ENCODE measurements at places on chromosomes 3 and 15.

DNA sequence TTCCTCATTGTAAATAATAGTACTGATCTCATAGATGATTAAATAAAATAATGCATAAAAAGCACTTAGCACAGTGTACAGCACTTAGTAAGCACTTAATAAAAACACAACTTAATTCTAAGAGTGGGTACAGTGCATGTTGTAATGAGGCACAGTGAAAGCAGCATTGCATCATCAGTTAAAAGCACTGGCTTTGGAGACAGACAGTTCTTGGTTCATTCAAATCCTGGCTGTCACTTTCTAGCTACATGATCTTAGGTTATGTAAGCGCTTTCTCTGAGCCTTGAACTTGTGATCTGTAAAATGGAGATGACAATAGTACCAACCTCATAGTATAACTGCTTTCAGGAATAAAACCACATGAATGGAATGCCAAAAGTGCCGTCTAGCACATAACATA lies 151.5 kb downstream of the DPH6 start:
- no peak for DNase-seq

DNA sequence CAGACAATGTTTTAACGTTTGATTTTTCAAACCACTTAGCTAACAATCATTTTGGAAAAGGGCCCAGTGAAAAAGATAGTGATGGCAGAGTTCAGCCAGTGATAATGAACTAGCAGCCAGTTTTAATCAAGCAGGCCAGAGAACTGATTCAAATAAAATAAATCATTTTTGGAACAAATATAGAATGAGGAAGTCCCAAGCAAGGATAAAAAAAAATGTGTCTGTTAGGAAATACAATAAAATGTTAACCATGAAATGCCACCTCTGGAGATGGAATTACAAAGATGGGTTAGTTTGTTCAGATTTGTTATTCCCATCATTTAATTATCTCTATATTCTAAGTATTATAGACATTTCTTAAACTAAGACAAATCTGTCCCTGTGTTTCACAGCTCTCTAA lies 1.1 kb downstream of the HERC1 start:
- DNase-seq: no peak

GRCh38 chr3:85939074-85939482 lies 980.3 kb downstream of the CADM2 start:
- no peak for DNase-seq

DNA sequence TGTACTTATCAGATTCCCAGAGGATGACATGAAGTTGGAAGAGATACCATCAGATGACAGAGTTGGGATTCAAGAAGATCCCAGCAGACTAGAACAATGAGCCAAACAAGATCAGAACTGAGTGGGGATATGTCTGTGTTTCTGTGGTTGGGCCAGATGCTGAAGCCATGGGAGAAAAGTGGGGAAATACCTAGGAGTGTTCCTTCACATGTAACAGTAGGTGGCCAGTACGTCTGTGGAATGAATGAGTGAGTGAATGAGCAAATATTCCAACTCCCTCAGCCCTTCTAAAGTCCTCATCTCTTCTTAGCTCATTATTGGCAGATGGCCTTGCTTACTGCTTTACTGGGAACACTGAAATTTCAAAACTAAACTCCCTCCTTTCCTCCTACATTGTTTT lies 32.2 kb upstream of the GREM1 start:
- DNase-seq: no peak

- no peak for DNase-seq
Observed at GRCh38 chr15:69391046-69391757, 22.9 kb upstream of the KIF23 start.

GRCh38 chr3:50263478-50264382 lies 5.2 kb upstream of the SEMA3B start:
- DNase-seq: no peak
